Breast epithelium (tissue), 4 donors: ENCODE measurements at places on chromosomes 6 and 20.

- H3K36me3 ChIP-seq = no peaks in the 10 kb centered on the region
- no peaks in the 10 kb centered on the region for H3K27me3 ChIP-seq
- no peak overlapping the region for H3K4me3 ChIP-seq
- no peak for DNase-seq
These were observed 51.4 kb upstream of the LGSN start for GRCh38 chr6:63371104-63371715.

DNA sequence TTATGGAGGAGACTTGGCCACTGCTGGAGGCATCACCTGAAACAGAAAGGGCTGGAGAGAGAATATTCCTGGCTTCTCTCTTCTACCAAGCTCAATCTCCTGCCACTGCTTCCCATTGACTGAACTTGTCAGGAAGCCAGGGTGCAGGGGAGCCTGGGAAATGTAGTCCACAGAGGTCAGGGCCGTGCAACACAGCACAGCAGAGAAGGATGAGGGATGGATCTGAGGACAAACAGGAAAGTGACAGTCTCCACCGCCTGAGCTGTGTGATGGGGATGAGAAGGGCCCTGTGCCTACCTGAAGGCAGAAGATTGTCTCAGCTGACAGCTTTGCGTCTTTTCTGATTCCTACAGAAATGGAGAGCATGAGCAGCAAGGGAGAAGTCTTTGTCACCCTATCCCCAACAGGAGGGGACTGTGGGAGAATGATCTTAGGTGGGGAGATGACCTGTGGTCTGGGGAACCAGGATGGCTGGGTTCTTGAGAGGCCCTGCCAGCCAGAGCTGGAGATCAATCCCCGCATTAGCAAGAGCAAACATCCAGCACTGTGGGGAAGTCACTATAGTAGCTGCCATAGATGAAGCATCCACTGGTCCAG lies 114.2 kb downstream of the SNX5 start:
- H3K4me1 ChIP-seq = no peaks in the 10 kb centered on the region
- no peak for DNase-seq
- H3K4me3 ChIP-seq = no peak overlapping the region
- H3K27ac ChIP-seq = peak overlapping the region; percentile 0
- H3K27me3 ChIP-seq = no peaks in the 10 kb centered on the region

- no peaks in the 10 kb centered on the region for H3K36me3 ChIP-seq
- no peaks in the 10 kb centered on the region for H3K27me3 ChIP-seq
- no peak overlapping the region for H3K27ac ChIP-seq
These were observed 101.6 kb downstream of the HIVEP2 start for GRCh38 chr6:142843361-142843760.

DNA sequence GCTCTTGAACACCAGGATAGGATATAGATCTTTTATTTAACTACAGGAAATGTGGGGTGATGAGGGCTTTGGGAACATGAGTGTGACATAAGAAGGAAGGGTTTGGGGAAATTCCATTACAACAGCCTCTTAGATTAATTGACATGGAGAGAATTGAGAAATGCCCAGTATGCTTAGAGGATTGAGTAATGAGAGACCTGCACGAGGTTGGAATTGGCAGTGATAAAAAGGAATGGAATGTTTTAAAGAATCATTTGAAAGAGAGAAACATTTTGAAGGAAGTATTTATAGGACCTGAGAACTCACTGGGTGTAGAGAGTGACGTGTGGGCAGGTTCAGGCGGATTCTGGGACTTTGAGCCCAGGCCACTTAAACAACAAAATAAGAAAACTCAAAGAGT lies 227.0 kb downstream of the BMP2 start:
- H3K27me3 ChIP-seq = no peaks in the 10 kb centered on the region
- no peak for DNase-seq
- no peak overlapping the region for H3K4me3 ChIP-seq
- H3K36me3 ChIP-seq = no peaks in the 10 kb centered on the region
- H3K27ac ChIP-seq = no peak overlapping the region

GRCh38 chr6:84825461-84825860 lies 61.1 kb upstream of the TBX18 start:
- H3K4me3 ChIP-seq = no peak overlapping the region
- H3K27ac ChIP-seq = no peak overlapping the region
- no peaks in the 10 kb centered on the region for H3K4me1 ChIP-seq
- H3K36me3 ChIP-seq = no peaks in the 10 kb centered on the region
- no peak for DNase-seq

DNA sequence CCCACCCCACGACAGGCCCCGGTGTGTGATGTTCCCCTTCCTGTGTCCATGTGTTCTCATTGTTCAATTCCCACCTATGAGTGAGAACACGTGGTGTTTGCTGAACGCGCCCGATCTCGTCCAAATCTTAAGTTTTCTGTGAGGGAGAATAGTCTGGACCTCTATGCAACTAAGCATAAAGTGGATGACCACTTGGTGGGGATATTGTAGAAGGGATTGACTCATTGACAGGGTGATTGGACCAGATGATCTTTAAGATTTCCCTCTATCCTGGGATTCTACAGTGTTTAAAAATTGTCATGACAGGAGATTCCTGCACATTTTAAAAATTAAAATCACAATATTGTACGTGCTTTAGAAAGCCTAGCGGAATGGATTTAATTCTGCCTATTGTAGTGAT lies 141.3 kb downstream of the TRMT11 start:
- H3K4me1 ChIP-seq = no peaks in the 10 kb centered on the region
- H3K36me3 ChIP-seq = no peaks in the 10 kb centered on the region
- no peaks in the 10 kb centered on the region for H3K27me3 ChIP-seq

- H3K36me3 ChIP-seq = no peaks in the 10 kb centered on the region
- H3K27ac ChIP-seq = no peak overlapping the region
- H3K27me3 ChIP-seq = no peaks in the 10 kb centered on the region
- H3K4me1 ChIP-seq = no peaks in the 10 kb centered on the region
- no peak overlapping the region for H3K4me3 ChIP-seq
These were observed 78.7 kb upstream of the TMEM30A start for GRCh38 chr6:75363304-75363703.

DNA sequence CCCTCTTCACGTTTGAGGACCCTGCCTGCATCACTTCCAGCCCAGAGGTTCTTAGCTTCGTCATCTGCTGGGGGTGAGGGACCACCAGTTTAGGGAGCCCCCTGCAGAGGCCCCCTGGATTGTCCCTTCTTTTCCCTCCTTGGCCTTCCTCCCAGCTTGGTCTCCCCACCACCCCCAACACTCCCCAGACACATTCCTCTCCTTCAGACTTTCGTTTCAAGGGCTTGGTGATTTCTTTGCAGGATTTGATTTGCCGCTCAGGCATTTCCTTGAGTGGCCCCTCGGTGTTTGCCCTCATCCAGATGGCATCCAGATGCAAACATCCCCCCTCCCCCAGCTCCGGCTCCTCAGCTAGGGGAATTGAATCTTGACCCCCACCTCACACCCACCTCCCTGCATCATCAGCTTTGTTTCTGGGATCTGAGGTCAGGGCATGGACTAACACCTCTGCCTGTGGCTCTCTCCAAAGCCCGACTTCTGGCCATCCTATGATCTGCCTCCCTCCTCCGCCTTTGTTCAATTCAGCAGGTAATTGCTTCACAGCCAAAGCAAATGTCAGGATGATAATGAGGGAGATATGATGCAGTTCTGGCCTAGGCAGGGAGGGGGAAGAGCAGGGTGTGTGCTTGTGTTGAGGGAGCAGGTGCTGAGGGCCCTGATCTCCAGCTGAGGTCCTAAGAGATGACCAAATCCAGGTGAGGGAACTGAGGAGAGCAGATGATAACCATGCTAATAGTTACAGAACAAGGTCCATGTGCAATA lies 141.5 kb downstream of the VEGFA start:
- no peak overlapping the region for H3K4me3 ChIP-seq
- H3K27me3 ChIP-seq = no peaks in the 10 kb centered on the region
- no peaks in the 10 kb centered on the region for H3K36me3 ChIP-seq

- H3K27ac ChIP-seq = peak overlapping the region; percentile 6
- no peaks in the 10 kb centered on the region for H3K36me3 ChIP-seq
- DNase-seq = no peak
- no peak overlapping the region for H3K4me3 ChIP-seq
- no peaks in the 10 kb centered on the region for H3K4me1 ChIP-seq
These were observed 10.3 kb downstream of the CLDN20 start for GRCh38 chr6:155274106-155274505.

DNA sequence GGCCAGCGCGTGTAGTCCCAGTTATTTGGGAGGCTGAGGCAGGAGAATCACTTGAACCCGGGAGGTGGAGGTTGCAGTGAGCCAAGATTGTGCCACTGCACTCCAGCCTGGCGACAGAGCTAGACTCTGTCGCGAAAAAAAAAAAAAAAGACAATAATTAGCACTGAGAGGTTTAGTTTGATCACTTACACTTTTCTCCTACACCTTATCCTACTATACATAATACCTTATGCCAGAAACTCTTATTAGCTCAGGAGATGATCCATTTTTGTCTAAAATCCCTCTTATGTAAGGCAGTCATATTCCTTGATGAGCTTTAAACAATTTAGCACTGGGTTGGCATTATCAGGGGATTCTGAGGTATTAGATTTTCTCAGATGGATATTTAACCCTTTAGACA lies 3.6 kb upstream of the MTFR2 start:
- H3K36me3 ChIP-seq = no peaks in the 10 kb centered on the region
- H3K27ac ChIP-seq = no peak overlapping the region
- H3K27me3 ChIP-seq = no peaks in the 10 kb centered on the region
- DNase-seq = no peak
- H3K4me1 ChIP-seq = no peaks in the 10 kb centered on the region
- H3K4me3 ChIP-seq = no peak overlapping the region

DNA sequence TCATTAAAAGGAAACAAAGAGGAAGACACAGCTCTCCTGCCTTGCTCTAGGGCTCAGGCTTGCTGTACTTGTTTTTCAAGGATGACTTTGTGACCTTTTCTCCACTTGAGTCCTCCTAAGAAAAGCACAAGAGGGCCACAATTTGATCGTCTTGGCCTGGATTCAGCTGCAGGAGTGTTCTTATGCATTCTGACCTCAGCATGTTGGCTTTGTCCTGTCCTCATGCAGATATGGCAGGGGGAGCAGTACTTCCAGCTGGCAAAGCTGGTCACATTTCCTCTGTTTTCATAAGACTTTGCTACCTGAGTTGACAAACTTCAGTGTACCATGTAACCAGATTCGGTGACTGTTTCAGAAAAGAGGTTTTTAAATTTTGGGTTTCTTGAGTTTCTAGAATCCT lies 30.8 kb downstream of the KDM1B start:
- no peaks in the 10 kb centered on the region for H3K27me3 ChIP-seq
- H3K4me1 ChIP-seq = no peaks in the 10 kb centered on the region
- no peak overlapping the region for H3K4me3 ChIP-seq
- peaks cover 2% of the 10 kb centered on the region for H3K36me3 ChIP-seq
- DNase-seq = no peak

DNA sequence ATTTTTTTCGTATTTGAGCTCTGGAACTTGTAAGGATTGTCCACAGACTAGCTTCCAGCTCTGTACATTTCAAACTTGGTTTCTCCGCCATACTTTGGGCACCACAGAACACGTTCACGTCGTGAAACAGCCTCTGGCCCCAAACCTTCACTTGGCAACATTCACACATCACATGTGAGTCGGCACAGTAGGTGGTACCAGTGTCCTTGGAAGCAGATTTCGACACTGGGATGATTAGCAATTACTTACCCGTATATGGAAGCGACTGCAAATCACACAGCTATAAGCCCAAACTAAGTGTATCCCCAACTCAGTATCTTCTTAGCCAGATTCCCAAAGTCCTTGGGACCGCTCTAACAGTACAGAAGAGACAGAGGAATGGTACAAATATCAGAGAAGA lies 60.2 kb downstream of the MAFB start:
- H3K4me1 ChIP-seq = no peaks in the 10 kb centered on the region
- DNase-seq = peak; percentile 54
- H3K36me3 ChIP-seq = no peaks in the 10 kb centered on the region
- no peak overlapping the region for H3K27ac ChIP-seq
- no peak overlapping the region for H3K4me3 ChIP-seq

DNA sequence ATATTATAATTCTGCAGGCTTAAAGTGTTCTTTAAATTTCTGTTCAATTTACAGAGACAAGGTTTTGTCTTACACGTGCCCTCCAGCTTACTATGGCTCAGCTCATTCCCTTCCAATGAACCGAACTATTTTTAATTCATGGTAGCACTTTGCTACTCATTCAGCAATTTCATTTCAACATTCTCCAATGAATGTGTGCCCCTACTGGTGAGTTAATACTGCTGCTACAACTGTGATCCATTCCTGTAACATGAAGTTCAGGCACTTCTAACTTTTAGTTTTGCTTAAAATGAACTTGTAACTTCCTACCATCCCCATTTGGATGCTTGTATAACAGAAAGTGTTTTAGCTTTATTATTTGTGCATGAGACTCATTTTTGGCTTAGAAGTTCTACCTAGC lies 99.7 kb downstream of the F13A1 start:
- DNase-seq = no peak
- no peaks in the 10 kb centered on the region for H3K36me3 ChIP-seq
- no peaks in the 10 kb centered on the region for H3K27me3 ChIP-seq
- no peaks in the 10 kb centered on the region for H3K4me1 ChIP-seq

DNA sequence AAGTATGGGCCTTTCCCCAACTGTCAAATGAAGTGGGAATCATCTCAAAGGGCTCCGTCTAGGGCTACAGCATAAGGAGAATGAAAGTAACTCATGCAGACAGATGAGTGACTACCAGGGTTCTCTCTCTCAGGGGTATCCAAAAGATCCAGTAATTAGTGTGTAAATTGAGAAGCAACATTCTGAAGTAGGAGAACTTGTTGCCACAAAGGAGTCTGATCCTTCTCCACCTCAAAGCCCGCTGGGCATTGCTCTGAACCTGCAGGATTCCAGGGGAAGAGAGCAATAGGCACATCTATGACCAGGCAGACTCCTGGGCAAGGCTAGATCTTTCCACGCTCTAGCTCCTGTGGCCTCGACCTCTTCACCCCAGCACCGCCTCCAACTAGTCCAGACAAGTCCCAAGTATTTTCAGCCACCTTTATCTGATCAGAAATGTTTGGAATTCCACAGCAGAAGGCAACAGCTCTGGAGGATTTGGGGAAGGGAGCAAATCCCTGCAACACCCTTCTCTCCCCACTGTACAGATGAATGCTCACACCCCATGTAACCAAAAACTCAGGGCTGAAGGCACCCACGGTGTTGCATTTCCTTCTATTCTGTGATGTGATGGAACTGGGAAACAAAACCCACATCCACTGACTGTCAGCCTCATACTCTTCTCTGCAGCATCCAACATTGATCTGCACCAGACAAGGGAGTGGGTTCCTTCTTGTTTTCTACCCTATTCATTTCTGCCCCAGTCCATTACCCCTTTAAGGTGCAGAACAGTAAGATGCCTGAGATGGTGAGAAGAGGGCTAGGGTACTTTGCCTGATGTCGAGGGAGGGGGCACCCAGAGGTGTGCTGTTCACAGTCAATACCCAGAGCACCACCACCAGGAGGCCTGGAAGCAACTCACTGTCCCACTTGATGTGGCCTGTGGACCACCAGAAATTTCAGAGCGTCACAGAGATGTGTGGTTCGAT lies 41.0 kb downstream of the COX4I2 start:
- no peak for DNase-seq
- H3K27ac ChIP-seq = peak overlapping the region; percentile 84
- H3K27me3 ChIP-seq = no peaks in the 10 kb centered on the region
- H3K4me3 ChIP-seq = no peak overlapping the region
- H3K36me3 ChIP-seq = no peaks in the 10 kb centered on the region
- H3K4me1 ChIP-seq = peaks cover 7% of the 10 kb centered on the region
